ENCODE measurements at places on chromosomes 1 and 21. TPM values are rescaled to one million over a fixed set of nuclear protein-coding genes. Genes with fewer than 3 reads are reported as not detected.

GRCh38 chr1:208374391-208374941 is 130.3 kb upstream of the PLXNA2 start:
- no peak for DNase-seq

ARHGEF2 gene
- total RNA-seq = 183 TPM

DNA sequence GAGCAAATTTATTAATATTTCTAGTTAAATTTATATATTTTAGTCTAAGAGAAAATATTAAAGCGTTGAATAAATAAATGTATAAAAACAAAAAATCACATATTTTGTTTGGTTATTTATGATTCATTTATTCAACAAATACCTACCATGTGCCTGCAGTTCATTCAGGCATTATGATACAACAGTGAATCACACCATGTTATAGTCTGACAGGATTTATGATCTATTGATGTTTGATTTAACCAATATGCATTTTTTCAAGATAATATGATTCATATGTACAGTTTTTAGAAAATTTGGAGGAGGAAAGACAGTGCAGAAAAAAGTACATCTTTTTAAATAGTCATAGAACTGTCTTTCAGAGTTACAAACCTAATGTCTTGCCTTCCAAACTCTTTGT is 7.4 kb upstream of the TRIM58 start:
- no peak for DNase-seq

GRCh38 chr1:167544447-167545093 is 9.0 kb downstream of the CREG1 start:
- DNase-seq = no peak

DIO1 gene
- not detected for total RNA-seq

TNFRSF8 gene
- under 0.01 TPM for total RNA-seq

TRIM33 gene
- total RNA-seq = 48.6 TPM
